ENCODE measurements at places on chromosomes 2 and 18.
A peak's percentile ranks its signal among the peaks of the same experiment; 100 is the strongest.

DNA sequence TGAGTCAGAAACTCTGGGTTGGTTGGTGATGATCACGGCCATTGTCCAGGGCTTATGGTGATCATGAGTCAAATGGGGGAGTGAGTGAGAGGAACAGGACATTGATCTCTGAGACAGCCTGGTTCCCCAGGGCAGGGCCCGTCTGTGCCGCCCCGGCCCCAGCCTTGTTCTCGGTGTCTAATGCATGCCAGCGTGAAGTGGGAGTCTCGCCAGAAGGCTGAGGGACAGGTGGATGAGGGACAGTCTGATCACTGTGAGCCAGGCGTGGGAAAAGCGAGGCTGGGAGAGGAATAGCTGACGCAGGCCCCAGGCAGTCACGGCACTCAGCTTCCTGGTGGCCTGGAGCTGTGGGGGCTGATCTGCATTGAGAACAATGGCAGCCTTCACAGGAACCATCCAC, 208.3 kb upstream of the HDAC4 start:
- DNase-seq, result no peak

- DNase-seq, result peak; percentile 42
These were observed 32.8 kb downstream of the FAM124B start for GRCh38 chr2:224369028-224369632.

- DNase-seq, result no peak
These were observed 44.6 kb upstream of the LRPPRC start for GRCh38 chr2:44040365-44040764.

DNA sequence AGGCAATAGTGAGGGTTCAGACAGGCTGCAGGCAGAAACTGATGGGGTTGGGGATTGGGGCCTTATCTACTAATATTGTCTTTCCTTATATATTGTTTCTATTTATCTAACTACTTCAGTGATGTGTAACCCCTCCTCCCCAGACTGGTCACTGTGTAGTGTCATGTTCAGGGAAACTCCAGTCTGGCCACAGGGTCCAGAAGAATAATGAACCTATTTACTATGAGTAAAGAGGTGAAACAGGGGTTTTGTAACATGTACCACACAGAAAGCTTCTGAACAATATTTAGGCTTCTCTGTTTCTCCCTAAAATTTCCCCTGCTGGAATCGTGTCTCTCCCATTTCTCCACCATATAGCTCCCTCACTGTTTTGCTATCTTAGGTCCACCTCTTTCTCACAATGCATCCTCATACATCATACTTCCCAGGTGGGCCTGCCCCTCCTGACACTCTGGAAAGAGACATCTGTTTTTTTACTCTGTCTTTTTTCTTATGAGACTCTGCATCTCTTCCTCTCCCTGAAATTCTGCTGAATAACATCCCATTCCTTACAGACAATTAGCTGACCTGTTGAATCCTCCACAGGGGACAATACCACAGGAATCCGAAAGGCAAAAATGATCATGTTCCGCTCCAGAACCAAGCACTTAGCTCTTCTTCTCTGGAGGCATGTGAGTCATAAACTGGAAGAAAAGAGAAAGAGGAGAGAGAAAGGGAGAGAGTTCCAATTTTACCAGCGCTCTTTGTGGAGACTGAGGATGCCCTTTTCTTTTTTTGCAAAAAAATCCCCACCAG, 154.8 kb downstream of the ZEB2 start:
- DNase-seq, result no peak

GRCh38 chr2:55157474-55157884, 74.6 kb downstream of the CLHC1 start:
- peak; percentile 39 for DNase-seq

GRCh38 chr2:30979822-30980245, 158.4 kb downstream of the GALNT14 start:
- DNase-seq, result peak; percentile 66

GRCh38 chr2:134273256-134273983, 19.5 kb downstream of the MGAT5 start:
- no peak for DNase-seq

DNA sequence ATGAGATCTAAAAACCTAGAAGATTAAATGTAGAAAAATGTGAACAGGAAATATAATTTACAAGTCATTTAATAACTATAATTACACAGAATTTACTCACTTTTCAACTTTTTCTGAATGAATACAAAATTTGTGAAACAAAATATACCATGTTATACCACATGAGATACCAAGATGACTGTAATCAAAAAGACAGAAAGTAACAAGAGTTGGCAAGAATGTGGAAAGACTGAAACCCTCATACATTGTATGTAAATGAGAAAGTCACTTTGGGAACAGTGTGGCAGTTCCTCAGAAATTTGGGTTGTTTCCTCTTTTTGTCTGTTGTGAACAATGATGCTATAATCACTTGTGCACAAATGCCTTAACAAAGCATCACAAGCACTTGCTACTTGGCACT, 145.4 kb upstream of the ZNF804A start:
- peak; percentile 0 for DNase-seq

DNA sequence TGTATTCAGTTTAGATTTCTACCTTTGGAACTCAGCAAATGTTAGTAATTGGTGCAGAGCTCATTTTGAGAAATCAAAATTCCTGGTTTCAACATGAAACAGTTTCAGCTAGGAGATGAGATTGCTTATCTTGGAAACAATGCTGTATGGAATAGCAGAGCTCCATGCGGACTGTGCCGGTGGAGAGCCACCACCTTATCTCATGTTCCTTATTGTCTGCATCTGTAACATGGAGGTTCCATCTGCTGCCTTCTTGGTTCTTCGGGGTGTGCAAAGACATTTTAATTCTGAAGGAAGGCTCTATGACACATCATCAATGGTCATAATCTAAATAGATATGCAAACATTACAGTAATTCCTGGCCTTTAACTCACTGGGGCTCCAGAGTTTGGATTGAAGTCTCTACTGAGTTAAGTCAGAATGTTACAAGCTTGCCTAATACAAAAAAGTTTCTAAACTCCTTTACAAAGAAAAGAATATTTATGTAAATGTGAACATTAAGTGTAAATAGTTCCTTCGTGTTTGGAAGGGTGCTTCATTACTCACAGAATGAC, 65.3 kb downstream of the PRKRA start:
- no peak for DNase-seq

DNA sequence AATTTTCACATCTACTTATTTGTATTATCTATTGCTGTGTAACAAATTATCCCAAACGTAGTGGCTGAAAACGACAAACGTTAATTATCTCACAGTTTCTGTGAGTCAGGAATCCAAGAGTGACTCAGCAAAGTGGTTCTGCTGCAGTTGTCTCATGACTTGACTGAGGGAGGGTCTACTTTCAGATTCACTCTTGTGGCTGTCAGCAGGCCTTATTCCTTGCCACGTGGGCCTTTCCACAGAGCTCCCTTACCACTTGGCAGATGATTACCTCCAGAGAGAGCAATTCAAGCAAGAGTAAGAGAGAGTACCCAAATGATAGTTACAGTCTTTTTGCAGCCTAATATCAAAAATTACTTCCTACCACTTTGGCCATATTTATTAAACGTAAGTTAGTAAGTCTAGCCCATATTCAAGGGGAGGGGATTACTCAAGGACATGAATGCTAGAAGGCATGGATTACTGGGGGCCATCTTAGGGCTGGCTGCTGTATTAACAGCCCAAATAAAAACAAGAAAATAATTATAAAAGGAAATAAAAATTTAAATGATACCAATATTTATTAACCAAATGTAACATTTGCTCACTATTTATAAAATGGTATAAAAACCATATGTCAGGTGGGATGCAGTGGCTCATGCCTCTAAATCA, 48.7 kb upstream of the NBEAL1 start:
- peak; percentile 92 for DNase-seq

DNA sequence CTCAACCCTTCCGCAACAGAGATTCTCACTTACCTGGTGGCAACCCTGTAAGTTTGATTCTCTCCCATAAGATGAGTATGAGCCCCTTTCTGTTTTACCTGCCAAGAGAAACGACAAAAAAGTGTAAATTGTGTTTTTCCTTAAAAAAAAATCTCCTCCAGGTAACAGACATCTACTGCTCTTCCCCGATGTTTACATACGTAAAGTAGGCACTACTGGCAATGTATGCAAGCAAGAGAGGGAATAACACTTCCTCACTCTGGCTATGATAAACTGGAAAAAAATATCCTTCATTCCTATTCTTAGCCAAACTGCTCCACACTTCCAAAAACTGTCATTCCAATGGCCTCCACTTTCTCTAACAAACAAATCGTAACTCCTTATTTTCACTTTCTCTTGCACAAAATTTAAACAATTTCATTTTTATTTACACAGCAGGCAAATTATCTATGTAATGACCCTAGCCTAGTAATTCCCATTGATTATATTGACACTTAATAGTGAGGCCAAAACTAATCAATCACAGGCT, 184.5 kb downstream of the TCF4 start:
- no peak for DNase-seq

- DNase-seq, result no peak
These were observed 238.3 kb downstream of the SLC8A1 start for GRCh38 chr2:40213619-40214018.

- no peak for DNase-seq
These were observed 13.3 kb downstream of the NTSR2 start for GRCh38 chr2:11656671-11657101.

DNA sequence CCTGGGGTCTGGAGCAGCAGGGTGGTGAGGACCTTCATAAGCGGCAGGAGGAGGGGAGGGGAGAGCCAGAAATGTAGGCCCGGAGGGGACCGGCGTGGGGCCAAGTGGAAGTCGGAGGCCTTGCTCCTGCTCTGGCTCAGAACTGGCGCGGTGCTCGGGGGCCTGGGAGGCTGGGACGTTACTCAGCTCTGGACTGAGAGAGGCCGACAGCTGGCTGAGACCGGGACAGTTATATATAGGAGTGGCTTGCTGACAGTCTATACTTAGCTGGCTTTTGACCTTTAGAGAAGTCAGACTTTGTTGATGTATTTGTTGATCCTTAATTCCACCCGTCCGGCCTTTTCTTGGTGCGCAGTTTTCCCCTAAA, 15.7 kb downstream of the IGFBP5 start:
- DNase-seq, result no peak

DNA sequence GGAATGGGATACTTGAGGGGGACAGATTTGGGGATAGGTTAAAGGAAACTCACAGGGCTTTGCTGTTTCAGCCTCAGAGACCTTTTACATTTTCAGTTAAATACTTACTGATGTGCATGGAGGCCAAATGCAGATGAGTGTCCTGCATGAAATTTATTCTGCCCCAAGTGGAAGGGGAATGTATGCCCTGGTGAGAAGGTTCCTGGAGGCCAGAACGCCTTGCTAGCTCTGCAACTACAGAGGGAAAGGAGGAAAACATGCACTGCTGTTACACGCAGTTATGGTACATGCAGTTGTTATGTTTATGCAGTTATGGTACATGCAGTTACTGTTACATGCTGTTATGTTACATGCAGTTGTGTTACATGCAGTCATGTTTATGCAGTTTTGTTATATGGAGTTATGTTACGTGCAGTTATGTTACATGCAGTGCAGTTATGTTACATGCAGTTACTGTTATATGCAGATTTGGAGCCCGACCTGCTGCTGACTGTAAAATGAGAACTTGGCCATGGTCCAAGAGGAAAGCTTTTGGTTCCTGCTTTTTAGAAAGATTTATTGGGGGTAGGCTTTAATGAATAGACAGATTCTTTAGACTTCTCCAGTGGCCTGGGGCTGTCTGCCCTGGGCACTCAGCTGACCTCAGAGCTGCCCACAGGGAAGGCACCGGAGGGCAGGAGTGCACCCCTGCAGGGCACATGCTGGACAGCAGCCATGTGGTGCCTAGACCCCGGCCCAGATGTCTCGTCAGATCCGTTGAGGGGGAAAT, 84.1 kb downstream of the LDLRAD4 start:
- no peak for DNase-seq

DNA sequence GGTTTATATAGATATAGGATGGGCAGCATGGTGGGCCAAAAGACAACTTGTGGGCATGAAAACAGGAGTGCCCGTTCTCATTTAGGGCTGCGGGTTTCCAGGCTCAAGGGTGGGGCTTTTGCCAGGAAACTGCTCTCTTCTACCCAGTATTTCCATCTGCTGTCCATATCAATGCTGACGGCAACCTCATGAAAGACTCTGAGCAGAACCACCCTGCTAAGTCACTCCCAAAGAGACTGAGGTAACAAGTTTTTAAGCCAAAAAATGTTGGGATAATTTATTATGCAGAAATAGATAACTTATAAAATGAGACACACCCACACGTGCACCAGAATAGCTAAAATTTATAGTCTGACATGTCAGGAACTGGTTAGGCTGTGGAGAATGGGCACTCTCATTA, 36.1 kb upstream of the MPPE1 start:
- no peak for DNase-seq

GRCh38 chr2:85707304-85707703, 13.1 kb downstream of the GNLY start:
- peak; percentile 89 for DNase-seq

GRCh38 chr2:238709325-238710025, 138.4 kb upstream of the TWIST2 start:
- no peak for DNase-seq

GRCh38 chr2:238059505-238059904, 1.3 kb upstream of the SCLY start:
- no peak for DNase-seq

DNA sequence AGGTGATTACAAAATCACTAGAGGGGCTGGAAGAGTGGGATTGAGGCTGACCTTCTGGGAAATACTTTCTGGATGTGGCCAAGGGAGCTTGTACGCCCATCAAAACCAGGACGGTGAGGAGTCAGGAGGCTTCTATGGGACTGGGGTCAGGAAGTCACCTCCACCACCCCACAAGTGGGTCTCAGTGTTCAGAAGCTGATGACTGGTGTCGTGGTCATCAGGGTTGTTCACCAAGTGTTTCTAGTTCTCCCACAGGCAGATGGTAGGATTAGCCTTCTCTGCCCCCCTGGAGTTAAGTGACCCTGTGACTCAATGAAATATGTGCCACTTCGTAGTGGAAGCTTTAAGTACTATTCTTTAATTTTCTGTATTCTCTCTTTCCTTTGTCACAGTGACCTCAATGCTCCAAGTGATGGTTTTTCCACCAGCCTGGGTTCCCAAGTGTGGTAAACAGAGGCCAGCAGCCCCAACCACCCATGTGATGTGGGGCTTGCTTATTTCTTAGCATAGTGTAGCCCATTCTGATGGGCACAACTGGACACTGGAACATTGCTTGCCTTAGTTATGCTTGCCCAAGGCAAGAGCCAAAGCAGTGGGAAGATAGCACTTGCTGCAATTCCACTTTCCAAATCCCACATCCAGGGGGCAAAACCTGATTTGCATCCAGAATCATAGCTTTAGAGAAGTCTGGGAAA, 258.8 kb downstream of the CYP26B1 start:
- no peak for DNase-seq

- no peak for DNase-seq
These were observed 200.7 kb upstream of the TNP1 start for GRCh38 chr2:217060516-217060915.
